ENCODE measurements at places on chromosomes 16 and 17. TPM values are rescaled to one million over a fixed set of nuclear protein-coding genes. Genes with fewer than 3 reads are reported as not detected.

The CRHR1 gene
- not detected for polyA plus RNA-seq

- no peak for DNase-seq
These were observed 12.1 kb upstream of the CBFB start for GRCh38 chr16:67016681-67017420.

GRCh38 chr17:63446753-63447470, 806 bp upstream of the CYB561 start:
- no peak for DNase-seq

DNA sequence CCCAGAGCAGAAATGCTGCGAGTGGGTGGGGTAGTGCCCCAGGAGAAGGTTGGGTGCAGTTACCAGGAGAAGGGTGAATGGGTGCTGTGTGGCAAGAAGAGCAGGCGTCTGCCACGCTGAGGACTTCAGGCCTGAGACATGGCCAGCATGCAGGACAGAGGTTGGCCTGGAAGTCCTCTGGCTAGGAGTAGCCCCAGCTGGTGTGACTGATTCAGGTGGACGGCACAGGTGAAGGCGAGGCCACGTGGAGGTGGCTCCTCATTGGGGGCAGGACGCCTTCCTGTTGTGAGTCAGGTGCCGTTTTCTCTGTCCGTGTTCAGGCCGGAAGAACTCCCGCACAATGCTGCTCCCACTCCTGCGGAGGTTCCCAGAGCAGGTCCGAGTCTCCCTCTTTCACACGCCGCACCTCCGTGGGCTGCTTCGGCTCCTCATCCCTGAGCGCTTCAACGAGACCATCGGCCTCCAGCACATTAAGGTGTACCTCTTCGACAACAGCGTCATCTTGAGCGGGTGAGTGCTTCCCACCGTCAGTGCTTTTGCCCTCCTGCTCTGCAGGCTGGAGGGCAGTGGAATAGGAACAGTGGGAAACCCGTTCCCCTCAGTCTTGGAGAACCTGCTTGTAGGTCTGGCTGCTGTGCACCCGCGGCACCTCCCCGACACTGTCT, 20.7 kb downstream of the PGS1 start:
- no peak for DNase-seq

DNA sequence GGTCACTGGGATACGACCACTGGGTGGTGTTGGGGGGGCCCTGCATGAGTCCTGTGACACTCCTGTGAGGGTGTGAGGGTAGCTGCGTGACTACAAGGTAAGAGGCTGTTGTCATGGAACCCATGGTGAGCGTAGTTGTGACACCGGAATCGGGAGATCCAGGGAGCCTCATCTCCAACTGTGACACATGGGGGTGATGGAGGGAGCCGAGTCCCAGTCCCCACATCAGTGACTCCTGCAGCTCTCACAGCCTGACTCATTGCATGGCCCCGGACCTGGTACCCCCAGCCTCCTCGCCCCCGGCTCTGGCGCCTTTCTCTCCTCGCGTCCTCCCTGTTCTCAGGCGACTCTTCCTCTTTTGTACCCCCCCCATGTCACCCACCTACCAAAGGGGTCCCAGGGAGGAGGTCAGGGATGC, 14.2 kb downstream of the CDH16 start:
- no peak for DNase-seq

DNA sequence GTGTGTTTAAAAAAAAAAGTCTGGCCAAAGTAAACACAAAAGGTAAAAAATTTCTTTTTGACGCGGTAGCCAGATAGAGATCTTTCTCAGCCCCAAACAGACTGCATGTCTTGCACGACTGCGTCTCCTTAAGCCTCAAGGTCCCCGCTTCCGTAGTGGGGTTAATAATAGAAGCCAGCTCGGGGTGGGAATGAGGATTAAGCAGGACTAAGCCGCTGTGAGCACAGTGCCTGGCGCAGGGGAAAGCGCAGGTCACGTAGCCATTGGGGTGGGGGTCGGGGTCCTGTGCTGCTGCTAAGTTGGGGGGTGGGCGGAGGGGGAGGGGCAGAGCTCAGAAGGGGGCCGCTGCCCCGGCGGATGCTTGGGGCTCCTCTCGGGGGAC, 521 bp downstream of the GGA2 start:
- DNase-seq, result no peak

DNA sequence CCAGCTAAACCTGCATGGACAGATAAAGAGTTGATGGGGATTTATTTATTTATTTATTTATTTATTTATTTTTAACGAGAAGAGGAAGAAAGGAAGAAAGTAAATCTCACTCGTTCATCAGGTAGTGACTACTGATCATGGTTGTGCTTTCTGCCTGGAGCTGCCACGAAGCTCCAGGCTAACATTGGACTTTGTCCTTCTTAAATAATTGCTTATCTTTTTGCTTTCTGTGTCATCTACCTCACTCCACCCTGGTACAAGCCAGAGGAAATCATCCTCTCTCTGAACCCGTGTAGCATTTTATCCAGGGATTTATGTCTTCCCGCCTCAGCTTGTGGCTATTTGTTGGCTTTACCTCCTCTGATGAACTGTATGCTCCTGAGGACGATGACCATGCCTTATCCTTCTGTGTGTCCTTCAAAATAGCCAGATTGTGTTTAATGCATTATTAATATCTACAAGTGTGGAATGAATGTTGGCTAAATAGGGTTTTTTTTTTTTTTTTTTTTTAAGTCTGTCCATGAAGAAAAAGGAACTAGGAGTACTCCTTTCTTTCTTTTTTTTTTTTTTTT, 8.0 kb upstream of the SLC12A3 start:
- DNase-seq, result no peak

DNA sequence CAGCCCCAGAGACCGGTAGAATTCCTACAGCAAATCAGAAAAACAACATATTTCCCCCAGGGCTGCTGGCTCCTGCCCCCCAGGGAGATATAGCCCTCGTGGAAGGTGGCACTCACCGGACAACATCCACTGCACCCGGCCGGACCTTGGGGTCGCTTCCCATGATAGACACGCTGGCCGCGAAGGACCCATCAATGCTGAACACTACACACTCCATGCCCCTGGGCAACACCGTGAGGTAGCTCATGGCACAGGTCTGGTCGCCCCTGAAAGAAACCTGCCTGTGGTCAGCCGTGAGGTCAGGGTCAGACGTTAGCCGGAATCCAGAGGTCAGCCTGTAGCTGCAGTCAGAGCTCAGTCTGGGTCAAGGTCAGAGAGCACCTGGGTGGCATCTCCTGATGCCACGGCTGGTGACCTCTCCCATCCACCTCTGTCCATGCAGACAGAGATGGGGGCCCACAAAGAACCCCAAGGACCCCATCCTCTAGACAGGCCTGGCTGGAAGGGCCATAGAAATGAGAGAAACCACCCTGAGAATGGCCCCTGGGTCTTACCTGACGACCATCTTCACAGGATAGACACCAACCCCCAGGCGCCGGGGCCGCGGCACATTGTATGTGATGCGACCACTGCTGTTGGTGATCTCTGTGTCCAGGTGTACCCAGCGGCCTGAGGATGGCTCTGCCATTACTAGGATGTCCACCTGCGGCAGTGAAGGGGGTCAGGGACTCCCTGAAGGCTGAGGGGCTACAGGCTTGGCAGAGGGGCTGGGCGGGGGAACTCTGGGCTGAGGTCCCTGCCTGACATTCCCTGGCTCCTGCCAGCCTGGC, 19.6 kb downstream of the PIMREG start:
- no peak for DNase-seq

Measured in renal cortex interstitium (tissue), 15 donors.